Hippocampal formation (tissue), 2 donors: ENCODE measurements at places on chromosomes 4 and X.
A peak's percentile ranks its signal among the peaks of the same experiment; 100 is the strongest.

DNA sequence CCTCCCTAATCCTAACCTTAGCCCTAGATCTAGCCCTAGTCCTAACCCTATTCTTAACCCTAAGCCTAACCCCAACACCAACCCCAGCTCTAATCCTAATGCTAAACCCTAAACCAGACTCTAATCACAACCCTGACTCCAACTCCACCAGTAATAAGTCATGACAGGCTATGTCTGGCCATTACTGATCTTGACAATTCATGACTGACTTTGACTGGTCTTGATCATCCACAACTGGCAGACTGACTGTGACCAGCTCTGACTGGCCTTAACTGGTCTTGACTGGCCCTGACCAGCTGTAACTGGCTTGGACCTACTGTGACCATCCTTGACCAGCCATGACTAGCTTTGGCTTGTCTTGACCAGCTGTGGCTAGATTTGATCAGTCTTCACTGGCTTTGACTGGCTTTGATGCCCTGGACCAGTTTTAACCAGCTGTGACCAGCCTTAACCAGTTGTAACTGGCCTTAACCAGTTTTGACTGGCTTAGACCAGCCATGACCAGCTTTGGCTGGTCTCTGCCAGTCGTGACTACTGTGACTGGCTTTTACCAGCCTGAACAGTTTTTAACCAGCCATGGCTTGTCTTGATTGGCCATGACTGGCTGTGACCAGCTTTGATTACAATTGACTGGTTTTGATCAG, 68.4 kb downstream of the RLIM start:
- no peak for DNase-seq

DNA sequence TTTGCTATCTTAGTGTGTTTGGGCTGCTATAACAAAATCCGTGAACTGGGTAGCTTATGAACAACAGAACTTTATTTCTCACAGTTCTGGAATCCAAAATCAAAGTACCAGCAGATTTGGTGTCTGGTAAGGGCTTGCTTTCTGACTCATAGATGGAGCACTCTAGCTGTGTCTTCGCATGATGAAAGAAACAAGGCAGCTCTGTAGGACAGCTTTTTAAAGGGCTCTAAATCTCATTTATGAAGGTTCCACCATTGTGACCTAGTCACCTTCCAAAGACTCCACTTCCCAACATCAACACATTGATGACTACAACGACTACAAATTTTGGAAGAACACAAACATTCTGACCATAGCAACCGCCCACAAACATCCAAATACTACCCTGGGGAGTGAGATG, 158.6 kb upstream of the LCORL start:
- DNase-seq, result no peak

GRCh38 chr4:3340700-3341083, 47.9 kb downstream of the RGS12 start:
- no peak for DNase-seq

DNA sequence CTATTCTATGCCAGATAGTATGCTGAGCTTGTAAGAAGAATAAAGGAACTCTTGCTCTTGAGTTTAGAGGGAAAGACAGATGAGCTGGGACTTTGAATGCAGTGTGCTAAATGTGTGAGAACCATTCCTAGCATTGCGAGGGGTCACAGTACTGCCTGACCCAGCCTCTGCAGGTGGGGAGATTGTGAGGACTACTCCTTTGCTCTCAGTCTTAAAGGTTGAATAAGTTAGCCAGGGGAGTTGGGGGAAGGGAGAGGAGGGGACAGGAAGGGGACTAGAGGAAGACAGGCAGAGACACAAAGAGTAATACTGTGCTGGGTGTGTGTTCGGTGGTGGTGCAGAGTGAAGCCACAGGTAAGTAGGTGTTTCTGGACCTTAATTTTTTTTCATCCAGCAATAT, 41.7 kb downstream of the DCUN1D4 start:
- DNase-seq, result no peak

DNA sequence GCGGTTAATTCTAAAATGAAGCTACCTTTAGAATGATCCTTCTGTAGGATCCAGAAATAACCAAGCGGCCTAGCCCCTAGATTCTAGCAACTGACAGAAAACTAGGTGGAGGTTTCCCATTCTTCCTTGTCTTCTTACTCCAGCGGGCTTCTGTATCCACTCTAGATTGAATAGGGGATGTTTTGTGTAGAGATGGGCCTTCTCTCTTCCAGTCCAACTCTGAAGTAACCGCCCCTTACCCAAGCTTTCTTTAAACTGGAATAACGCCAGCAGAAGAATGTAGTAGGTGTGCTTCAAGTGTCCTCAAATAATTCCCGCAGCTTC, 386 bp upstream of the TMEM184C start:
- no peak for DNase-seq

- peak; percentile 7 for DNase-seq
These were observed 4.5 kb downstream of the G6PD start for GRCh38 chrX:154541896-154542722.

- DNase-seq, result peak; percentile 21
These were observed 20.8 kb downstream of the ATP5ME start for GRCh38 chr4:653080-653821.

GRCh38 chr4:16608123-16608522, 290.3 kb downstream of the LDB2 start:
- DNase-seq, result no peak
